NCI-H774 (cell line): ENCODE measurements at places on chromosomes 6 and 20.

- DNase-seq, result no peak
Observed at GRCh38 chr6:11204005-11204399, 28.5 kb downstream of the NEDD9 start.

- DNase-seq, result no peak
Observed at GRCh38 chr6:149593408-149593807, 27.2 kb downstream of the GINM1 start.

GRCh38 chr6:37838219-37838921 is 18.8 kb downstream of the ZFAND3 start:
- no peak for DNase-seq

GRCh38 chr6:109690373-109690736 is 647 bp downstream of the AK9 start:
- peak; percentile 91 for DNase-seq

- no peak for DNase-seq
Observed at GRCh38 chr6:40413239-40413638, 173.9 kb downstream of the LRFN2 start.

GRCh38 chr20:57900226-57900905 is 190.6 kb upstream of the PMEPA1 start:
- no peak for DNase-seq

- peak; percentile 95 for DNase-seq
Observed at GRCh38 chr20:62302341-62303061, at the start of gene ADRM1. Gene ADRM1 (plus strand): TSS chr20:62302997. CDS start chr20:62303569, 572 bp downstream.

GRCh38 chr6:20511852-20512251 is 22.4 kb upstream of the CDKAL1 start:
- no peak for DNase-seq

DNA sequence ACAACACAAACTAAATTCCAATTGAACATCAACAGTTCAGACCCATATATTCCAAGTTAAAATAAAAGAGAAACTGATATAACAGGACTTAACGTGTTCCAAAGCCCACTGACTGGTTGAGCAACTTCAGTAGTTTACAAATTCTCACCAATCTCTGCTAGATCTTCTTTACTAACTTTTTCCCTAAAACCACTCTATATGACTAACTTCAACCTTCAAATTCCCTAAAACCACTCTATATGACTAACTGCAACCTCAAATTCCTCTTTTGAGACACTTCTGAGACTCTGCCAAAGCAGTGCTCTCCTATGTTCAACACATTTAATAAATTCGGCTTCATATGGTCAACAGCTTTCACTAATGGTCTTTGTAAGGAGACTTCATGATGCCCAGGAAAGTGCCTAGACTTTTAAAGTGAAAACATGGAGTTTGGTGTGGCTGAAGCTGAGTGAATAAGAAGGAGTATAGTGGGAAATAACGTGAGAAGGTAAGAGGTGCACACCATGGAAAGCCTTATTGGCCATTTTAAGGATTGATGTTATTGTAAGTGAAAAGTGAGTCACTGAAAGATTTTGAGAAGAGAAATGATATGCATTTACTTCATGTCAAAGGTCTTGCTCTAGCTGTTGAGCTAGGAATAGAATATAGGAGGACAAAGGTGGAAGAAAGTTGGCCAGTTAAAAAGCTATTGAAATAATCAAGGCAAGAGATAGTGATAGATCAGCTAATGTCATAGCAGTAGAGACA is 134.0 kb upstream of the HCRTR2 start:
- DNase-seq, result no peak

GRCh38 chr6:142907544-142907943 is 37.4 kb downstream of the HIVEP2 start:
- no peak for DNase-seq

GRCh38 chr6:43101497-43101896 is 25.4 kb downstream of the PTK7 start:
- no peak for DNase-seq

DNA sequence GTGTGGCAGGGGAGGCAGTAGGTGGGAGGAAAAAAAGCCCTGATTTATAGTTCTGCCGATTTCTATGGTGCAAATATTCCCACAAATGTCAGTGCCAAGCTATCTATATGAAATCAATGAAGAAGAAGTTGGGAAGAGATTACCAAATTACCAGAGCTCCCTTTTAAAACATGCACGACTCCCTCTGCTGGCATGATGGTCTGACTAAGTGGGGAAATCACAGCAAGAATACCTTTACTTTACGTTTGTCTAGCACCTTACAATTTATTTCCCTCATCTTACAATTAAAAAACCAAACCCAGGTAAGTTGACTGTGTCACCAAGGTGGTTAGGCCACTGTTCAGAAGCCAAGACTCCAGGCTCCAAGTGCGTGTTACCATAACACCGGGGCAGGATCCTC is 55.6 kb downstream of the AGPAT4 start:
- no peak for DNase-seq

GRCh38 chr6:101937108-101937507 is 543.6 kb downstream of the GRIK2 start:
- no peak for DNase-seq

GRCh38 chr20:61744691-61745396 is 320.8 kb downstream of the TAF4 start:
- no peak for DNase-seq

DNA sequence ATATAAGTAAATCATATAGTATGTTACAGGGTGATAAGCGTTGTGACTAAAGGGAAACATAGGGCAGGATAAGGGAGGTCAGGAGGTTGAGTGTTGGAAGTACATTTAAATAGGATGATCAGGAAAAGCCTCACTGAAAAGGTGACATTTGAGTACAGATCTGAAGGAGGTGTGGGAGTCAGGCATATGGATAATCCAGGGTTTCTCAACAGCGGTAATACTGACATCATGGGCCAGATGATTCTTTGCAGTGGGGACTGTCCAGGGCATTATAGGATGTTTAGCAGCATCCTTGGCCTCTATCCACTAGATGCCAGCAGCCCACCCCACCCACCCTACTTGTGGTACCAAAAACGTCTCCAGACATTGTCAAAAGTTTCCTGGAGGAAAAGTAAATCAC is 292.6 kb upstream of the PREP start:
- no peak for DNase-seq

- no peak for DNase-seq
Observed at GRCh38 chr6:128882991-128883611, at the start of gene LAMA2. Gene LAMA2 (plus strand): TSS chr6:128883138. CDS start chr6:128883246, 108 bp downstream.

DNA sequence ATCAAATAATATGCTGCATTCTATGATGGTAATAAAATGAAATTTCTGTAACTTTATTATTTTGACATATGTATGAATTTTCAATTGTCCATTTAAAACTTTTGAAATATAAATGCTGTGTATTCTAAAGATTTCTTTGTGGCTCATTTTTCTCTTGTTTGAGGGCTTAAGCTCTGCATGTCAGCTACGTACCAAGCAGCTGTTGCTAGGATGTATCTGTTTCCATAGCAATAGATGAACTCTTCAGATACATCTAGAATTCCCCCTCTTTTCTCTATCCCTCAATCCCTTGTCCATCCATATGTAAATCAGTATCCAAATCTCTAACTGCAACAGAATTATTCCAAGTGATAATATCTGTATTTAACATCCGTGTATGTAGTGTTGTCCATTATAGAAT is 76.5 kb upstream of the OPRM1 start:
- DNase-seq, result no peak

- DNase-seq, result no peak
Observed at GRCh38 chr6:14876778-14877613, 368.9 kb upstream of the JARID2 start.

DNA sequence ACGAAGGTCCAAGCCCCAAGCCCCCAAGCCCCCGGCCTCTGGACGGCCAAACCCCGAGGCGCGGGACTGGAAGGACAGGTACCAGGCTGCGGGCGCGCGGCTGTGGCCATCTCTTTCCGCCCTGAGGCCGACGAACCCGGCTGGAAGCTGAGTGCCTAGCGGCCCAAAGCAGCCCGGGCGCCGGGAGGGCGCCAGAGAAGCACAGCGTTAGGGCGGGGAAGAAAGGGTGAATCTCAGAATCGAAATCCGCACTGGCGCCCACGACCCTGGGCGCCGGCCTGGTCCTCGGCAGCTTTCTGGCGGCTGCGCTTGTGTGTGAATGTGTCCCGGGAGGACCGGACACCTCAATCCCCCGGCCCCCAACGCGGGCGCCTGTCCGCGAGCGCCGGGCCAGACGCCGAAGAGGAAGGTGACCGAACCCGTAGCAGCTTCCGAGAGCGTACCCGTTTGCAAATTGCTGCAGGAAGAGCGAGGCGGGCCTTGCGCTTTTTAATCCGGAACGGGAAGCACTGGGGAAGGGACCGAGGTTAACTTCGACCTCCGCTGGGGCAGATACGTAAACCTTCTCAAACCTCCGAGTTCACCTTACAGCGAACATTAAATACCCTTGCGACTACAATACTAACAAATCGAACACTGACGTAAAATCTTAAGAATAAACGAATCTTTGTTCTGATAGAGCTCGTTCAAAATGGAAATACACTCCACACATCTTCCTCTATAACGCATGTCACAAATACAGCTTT is 2.9 kb downstream of the NRN1 start:
- DNase-seq, result no peak

- DNase-seq, result no peak
Observed at GRCh38 chr6:37966801-37967200, 147.3 kb downstream of the ZFAND3 start.

DNA sequence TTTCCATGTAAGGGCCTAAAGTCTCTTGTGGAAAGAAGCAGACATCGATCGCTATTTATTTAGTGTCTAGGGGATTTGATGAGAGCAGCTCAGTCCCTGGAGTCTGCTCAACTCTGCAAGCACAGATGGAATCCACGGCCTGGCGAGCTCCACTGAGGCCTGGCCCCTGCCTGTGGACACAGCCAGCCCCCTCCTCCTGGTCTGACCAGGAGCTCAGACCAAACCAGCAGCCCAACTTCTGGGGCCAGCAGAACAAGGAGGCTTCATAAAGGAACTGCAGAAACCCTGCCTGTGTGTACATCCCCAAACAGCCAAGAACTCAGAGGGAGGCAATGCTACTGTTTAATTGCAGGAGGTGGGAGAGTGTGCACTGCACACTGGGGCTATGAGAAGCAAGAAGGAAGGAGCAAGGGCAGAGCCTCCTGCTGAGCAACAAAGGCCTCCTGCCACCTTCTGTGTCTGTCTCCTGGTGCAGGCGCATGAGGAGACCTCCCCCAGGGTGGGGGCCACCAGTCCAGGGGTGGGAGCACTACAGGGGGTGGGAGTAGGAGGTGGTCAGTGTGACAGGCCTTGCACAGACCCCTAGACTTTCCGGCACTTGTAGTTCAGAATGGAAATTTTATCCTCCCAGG is 3.8 kb downstream of the CST5 start:
- no peak for DNase-seq

DNA sequence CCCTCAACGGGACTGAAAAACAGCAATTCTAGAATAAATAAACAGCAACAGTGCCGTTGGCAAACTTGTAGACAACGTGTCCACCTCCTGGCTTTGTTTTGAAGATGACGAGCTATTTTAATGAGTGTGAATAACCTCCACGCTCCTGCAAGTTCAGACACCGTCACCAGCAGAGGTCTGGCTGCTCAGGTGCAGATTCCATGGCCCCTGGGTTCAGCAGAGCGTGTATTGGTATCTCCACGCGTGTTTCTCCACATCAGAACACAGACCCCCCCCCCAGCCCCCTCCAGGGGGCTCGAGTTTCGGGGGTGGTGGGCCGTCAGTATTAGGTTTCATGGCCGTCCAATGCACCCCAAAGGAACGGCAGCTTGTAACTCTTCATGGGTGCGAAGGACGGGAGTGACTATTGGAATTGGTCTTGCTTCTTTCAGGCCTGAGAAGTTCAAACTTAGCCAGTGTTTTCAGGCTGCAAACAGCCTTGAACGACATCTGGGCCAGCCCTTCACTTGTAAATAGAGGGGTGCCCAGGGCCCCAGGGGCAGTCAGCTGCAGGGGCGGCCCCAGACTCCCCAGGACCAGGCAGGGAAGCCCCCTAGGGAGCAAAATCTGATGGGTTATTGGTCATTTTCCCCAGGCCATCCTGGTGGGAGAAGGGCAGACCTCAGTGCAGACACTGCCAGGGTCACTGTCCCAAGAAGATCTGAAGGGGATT is 308.6 kb downstream of the TAF4 start:
- DNase-seq, result no peak

DNA sequence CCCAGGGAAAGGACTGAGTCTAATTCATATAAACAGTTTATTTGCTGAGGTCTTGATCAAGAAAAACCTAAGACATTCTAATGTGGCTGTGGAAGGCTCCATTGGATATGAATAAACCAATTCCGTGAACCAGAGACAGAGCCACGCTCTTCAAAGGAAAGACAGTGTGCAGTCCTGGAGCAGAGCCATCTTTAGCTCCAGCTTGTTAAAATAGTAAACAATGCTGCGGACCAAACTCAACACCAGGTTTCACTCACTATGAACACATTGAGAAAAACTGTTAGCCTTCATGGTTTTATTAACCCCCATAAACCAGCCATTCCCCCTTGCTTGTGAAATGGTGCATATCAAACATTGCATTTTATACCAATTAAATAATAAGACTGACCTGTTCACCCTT is 61.9 kb downstream of the COL9A1 start:
- DNase-seq, result peak; percentile 24

GRCh38 chr6:134288538-134289203 is 29.2 kb downstream of the SGK1 start:
- DNase-seq, result no peak

- DNase-seq, result no peak
Observed at GRCh38 chr6:167479901-167480648, 155.2 kb downstream of the TTLL2 start.

GRCh38 chr6:158817728-158818580 is 1.2 kb downstream of the EZR start:
- peak; percentile 86 for DNase-seq

GRCh38 chr6:15952231-15953151 is 176.4 kb upstream of the MYLIP start:
- no peak for DNase-seq

- no peak for DNase-seq
Observed at GRCh38 chr6:43570876-43571441, 4.9 kb downstream of the XPO5 start.

DNA sequence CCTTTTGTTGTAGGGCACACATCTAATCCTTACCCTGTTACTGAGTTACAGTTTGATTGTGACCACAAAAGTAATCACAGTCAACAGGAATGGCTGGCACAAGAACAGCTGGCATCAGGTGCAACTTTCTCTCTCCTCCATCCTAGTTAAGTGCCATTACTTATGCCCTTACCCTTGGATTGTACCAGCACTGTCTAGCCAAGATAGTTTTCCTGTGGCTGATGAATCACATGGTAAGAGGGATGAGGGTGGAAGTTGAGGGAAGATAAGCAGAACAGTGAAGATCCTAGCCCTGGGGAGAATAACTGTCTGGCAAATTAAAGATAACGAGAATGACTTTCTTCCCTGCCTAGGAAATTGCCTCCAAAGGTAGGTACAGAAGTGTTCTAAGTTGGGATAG is 42.0 kb downstream of the RNF217 start:
- DNase-seq, result no peak

GRCh38 chr6:31116661-31117385 is 2.2 kb downstream of the PSORS1C1 start:
- no peak for DNase-seq

DNA sequence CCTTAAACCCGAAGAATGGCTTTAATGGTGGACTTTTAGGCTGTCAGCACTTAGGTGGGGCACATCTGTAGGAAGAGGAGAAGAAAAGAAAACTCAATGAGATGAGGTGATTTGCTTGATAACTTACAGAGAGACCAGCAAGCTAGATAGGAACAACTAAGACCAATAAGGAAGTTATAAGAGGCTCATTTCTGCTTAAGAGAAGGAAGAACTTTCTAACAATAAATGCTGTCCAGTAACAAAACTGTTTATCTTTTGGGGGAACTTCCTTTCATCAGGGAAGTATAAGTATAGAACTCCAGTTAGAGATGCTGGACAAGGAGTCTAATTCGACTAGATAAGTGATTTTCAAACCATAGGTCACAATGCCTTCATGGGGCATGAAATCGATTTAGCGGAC is 107.2 kb upstream of the SIRPA start:
- DNase-seq, result no peak

- DNase-seq, result no peak
Observed at GRCh38 chr6:90028995-90029635, 134.8 kb downstream of the GJA10 start.
